ENCODE measurements at places on chromosomes 4 and X.

GRCh38 chr4:113162089-113162488 lies 112.6 kb downstream of the ANK2 start:
- no peak overlapping the region for H3K27ac ChIP-seq
- DNase-seq = no peak
- no peaks in the 10 kb centered on the region for H3K4me1 ChIP-seq
- H3K27me3 ChIP-seq = no peaks in the 10 kb centered on the region

DNA sequence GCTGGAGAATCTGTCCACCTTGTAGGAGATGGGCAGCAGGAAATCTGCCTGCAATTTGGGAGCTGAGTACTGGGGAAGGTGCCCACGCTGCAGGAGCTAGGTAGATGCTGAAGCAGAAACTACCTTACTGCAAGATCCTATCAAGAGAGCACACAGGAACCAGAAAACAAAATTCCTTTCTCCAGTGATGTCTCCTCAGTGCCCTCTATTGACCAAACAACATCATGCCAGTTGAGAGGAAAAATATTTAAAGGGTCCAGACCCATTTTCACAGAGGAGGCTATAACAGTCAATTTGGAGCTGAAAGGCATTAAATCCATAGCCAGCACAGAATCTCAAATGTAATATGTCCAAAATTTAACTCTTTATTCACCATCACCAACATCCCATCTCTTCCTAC lies 406.8 kb downstream of the SLITRK2 start:
- no peaks in the 10 kb centered on the region for H3K27me3 ChIP-seq
- H3K36me3 ChIP-seq = no peaks in the 10 kb centered on the region
- H3K4me3 ChIP-seq = no peak overlapping the region
- H3K27ac ChIP-seq = no peak overlapping the region
- no peak for DNase-seq

GRCh38 chr4:30380404-30380998 lies 339.7 kb upstream of the PCDH7 start:
- no peak overlapping the region for H3K4me3 ChIP-seq
- no peak for DNase-seq
- no peaks in the 10 kb centered on the region for H3K36me3 ChIP-seq

GRCh38 chr4:75180790-75181776 lies 248.2 kb downstream of the PARM1 start:
- no peaks in the 10 kb centered on the region for H3K36me3 ChIP-seq
- no peaks in the 10 kb centered on the region for H3K27me3 ChIP-seq
- no peak overlapping the region for H3K4me3 ChIP-seq
- no peaks in the 10 kb centered on the region for H3K4me1 ChIP-seq
- no peak for DNase-seq

GRCh38 chrX:31319586-31319985 lies 247.7 kb upstream of the FTHL17 start:
- no peaks in the 10 kb centered on the region for H3K27me3 ChIP-seq
- no peak overlapping the region for H3K4me3 ChIP-seq
- H3K36me3 ChIP-seq = no peaks in the 10 kb centered on the region
- no peaks in the 10 kb centered on the region for H3K4me1 ChIP-seq

DNA sequence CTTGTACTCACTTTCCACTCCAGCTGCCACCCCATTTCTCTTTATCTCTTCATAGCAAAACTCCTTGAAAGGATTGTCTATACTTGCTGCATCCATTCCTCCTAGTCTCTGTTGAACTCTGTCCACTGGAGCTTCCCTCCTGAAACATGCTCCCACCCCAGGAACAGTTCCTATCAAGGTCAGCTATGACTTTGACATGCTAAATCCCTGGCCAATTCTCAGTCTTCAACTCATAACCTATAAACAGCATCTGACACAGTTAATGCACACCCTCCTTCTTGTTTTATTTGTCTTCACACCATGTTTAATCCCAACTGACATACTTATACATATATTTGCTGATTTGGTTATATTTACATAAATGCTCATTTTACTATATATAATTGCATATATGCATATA lies 47.8 kb downstream of the SPARCL1 start:
- no peaks in the 10 kb centered on the region for H3K27me3 ChIP-seq
- DNase-seq = no peak
- no peaks in the 10 kb centered on the region for H3K36me3 ChIP-seq
- H3K27ac ChIP-seq = no peak overlapping the region
- H3K4me1 ChIP-seq = no peaks in the 10 kb centered on the region

- DNase-seq = no peak
- no peaks in the 10 kb centered on the region for H3K27me3 ChIP-seq
- H3K4me1 ChIP-seq = no peaks in the 10 kb centered on the region
- H3K4me3 ChIP-seq = no peak overlapping the region
- H3K27ac ChIP-seq = no peak overlapping the region
Measured at GRCh38 chr4:71132486-71132885, 139.0 kb downstream of the DCK start.

DNA sequence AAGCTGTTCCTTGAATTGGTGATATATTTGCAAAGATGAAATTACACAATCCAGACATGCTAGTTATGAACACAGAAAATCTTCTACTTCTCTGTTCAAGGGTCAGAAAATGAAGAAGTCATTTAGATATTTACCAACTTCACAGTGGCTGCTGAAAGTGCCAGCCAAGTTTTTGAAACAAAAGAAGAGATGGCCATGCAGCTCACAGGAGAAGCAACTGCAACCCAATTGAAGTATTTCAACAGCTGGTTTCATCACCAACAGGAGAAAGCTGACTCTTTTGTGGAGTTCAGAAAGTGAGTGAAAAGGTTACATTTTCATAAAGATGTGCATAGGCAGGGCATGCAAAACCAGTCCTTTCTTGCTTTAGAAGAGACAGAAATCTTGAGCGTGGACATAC lies 70.1 kb upstream of the LSM6 start:
- no peaks in the 10 kb centered on the region for H3K4me1 ChIP-seq
- no peak overlapping the region for H3K27ac ChIP-seq
- H3K27me3 ChIP-seq = no peaks in the 10 kb centered on the region
- no peaks in the 10 kb centered on the region for H3K36me3 ChIP-seq

DNA sequence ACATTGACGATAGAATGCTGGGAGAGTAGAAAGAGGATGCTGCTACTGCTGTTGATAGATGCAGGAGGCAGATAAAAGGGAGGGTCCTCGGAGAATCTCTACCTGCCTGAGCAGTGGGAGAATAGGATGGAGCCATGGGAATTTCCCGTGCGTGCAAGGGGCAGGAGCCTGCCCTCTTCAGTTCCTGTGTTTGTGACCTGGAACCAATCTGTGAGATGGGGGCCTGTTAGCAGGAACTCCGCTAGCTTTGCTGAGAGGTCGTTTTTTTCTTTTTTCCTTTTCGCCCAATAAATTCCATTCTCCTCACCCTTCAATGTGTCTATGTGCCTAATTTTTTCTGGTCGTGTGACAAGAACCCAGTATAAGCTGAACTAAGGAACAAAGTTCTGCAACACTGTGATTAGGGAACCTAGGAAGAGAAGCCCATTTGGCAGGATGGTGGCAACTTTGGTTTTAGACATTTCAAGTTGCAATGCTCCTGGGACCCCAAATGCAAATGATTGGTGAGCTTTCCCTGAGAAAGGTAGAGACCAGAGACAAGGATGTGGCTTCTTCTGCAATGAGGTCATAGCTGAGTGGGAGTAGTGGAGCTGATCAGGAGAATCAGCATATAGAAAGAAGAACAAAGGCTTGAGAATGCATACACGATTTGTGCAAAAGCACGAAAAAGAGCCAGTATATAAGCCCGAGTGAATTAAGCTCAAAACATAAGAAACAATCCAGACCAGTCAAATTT lies 23.9 kb downstream of the SLC39A8 start:
- no peaks in the 10 kb centered on the region for H3K36me3 ChIP-seq
- no peaks in the 10 kb centered on the region for H3K4me1 ChIP-seq
- no peak overlapping the region for H3K27ac ChIP-seq
- no peaks in the 10 kb centered on the region for H3K27me3 ChIP-seq
- DNase-seq = no peak

- H3K4me3 ChIP-seq = no peak overlapping the region
- DNase-seq = no peak
- no peak overlapping the region for H3K27ac ChIP-seq
Measured at GRCh38 chr4:87029356-87029755, 94.5 kb downstream of the AFF1 start.

GRCh38 chrX:97895751-97896150 lies 1012.0 kb downstream of the RPA4 start:
- no peaks in the 10 kb centered on the region for H3K36me3 ChIP-seq
- H3K27ac ChIP-seq = no peak overlapping the region
- no peaks in the 10 kb centered on the region for H3K4me1 ChIP-seq
- DNase-seq = no peak
- H3K4me3 ChIP-seq = no peak overlapping the region
- no peaks in the 10 kb centered on the region for H3K27me3 ChIP-seq

- DNase-seq = no peak
- H3K36me3 ChIP-seq = no peaks in the 10 kb centered on the region
- no peak overlapping the region for H3K27ac ChIP-seq
- no peak overlapping the region for H3K4me3 ChIP-seq
Measured at GRCh38 chrX:48611703-48612102, 14.4 kb downstream of the WDR13 start.

- H3K4me1 ChIP-seq = no peaks in the 10 kb centered on the region
- H3K27ac ChIP-seq = no peak overlapping the region
- H3K27me3 ChIP-seq = no peaks in the 10 kb centered on the region
- no peak overlapping the region for H3K4me3 ChIP-seq
- DNase-seq = no peak
Measured at GRCh38 chr4:156820931-156821330, 150.7 kb downstream of the PDGFC start.

GRCh38 chr4:137572647-137573046 lies 40.4 kb upstream of the PCDH18 start:
- no peak overlapping the region for H3K4me3 ChIP-seq
- H3K27me3 ChIP-seq = no peaks in the 10 kb centered on the region
- no peaks in the 10 kb centered on the region for H3K4me1 ChIP-seq

GRCh38 chr4:36323816-36324419 lies 42.5 kb downstream of the DTHD1 start:
- no peaks in the 10 kb centered on the region for H3K27me3 ChIP-seq
- no peak overlapping the region for H3K4me3 ChIP-seq
- H3K36me3 ChIP-seq = no peaks in the 10 kb centered on the region

GRCh38 chr4:185730849-185731608 lies 81.0 kb downstream of the SORBS2 start:
- no peaks in the 10 kb centered on the region for H3K36me3 ChIP-seq
- H3K27me3 ChIP-seq = no peaks in the 10 kb centered on the region
- no peak overlapping the region for H3K27ac ChIP-seq
- H3K4me1 ChIP-seq = no peaks in the 10 kb centered on the region

DNA sequence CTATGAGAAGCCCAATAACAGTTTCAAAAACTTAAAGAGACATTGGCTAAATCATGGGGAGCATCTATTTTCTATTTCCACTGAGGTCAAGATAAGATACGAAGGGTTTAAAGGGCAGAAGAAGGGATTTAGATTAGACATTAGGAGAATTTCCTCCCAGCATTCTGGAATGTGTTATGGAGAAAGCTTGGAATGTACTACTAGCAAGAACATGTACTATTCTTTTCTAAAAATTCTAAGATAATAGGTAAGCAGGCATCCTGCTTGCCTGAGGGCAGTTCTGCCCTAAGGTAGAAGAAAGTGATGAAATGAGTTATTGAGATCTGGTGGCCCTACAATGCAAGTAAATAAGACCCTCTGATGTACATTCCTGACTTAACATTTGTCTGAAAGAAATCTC lies 279.2 kb downstream of the NR3C2 start:
- DNase-seq = no peak
- H3K27ac ChIP-seq = no peak overlapping the region
- no peaks in the 10 kb centered on the region for H3K4me1 ChIP-seq
- no peaks in the 10 kb centered on the region for H3K36me3 ChIP-seq

GRCh38 chrX:137792214-137792613 lies 226.3 kb downstream of the ZIC3 start:
- H3K4me3 ChIP-seq = no peak overlapping the region
- no peaks in the 10 kb centered on the region for H3K36me3 ChIP-seq
- no peaks in the 10 kb centered on the region for H3K27me3 ChIP-seq
- H3K27ac ChIP-seq = no peak overlapping the region
- H3K4me1 ChIP-seq = no peaks in the 10 kb centered on the region
- DNase-seq = no peak

DNA sequence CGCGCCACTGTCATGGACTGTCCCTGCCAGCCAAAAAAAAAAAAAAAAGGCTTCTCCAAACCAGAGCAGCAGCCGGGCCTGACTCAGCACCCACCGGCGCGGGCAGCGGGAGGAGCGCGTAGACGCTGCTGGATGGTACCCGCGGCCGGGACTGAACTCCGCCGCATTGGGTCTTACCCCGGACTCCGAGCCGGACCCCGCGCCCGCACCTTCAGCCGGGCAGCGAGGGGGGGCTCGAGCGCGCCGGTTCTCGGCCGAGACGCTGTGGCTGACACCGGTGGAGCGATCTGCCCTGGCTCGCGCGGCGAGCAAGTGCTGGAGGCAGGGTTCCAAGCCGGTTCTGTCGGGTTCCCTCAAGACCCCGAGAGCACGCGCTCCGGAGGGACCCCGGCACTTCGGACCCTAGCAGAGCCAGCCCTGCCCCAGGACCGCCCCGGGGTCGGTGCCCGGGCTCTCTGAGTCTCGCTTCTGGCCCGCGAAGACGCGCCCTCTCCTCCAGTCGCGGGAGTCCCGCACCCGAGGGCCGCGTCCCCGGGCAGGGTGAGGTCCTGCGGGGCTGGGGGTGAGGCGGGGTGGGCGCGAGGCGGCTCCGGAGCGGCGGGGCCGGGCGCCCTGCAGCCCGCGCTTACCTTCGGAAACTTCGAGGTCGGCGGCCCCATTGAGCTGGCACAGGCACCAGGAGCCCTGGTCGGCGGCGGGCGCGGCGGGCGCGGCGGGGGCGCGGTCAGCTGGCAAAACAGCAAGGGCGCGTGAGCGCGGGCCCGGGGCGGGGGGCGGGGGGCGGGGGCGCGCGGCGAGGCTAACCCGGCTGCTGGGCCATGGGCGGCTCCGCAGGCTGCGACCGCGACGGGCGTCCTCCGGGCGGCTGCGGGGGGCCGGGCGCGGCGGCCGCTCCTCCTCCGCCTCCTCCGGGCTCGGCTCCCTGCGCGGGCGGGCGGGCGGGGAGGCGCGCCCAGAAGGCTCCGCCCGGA lies 11.8 kb upstream of the MAN2B2 start:
- peaks cover 12% of the 10 kb centered on the region for H3K4me1 ChIP-seq
- no peaks in the 10 kb centered on the region for H3K36me3 ChIP-seq
- no peak for DNase-seq
- peaks cover 24% of the 10 kb centered on the region for H3K27me3 ChIP-seq
- peak overlapping the region; percentile 29 for H3K4me3 ChIP-seq

- no peaks in the 10 kb centered on the region for H3K27me3 ChIP-seq
- no peaks in the 10 kb centered on the region for H3K36me3 ChIP-seq
- no peaks in the 10 kb centered on the region for H3K4me1 ChIP-seq
- H3K27ac ChIP-seq = no peak overlapping the region
Measured at GRCh38 chr4:186485561-186486062, 69.8 kb downstream of the MTNR1A start.

DNA sequence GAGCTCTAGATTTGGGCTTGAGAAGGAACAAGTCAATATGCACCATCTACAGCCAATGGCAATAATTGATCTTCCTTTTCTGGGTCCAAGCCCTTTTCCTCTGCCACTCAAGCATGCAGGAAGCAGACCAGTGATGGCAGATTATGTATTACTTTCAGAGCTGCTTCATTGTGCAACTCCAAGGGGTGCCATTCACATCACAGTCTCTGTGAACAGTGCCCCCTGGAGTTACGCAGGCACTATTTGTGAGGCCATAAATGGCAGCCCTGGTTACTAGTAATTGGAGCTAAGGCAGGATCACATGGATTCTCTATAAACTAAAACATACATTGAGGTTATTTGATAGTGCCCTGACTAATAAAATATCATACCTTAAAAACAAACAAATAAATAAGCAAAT lies 313.4 kb upstream of the SLC7A11 start:
- no peaks in the 10 kb centered on the region for H3K4me1 ChIP-seq
- DNase-seq = no peak

GRCh38 chr4:26194764-26195163 lies 126.0 kb upstream of the RBPJ start:
- H3K27ac ChIP-seq = no peak overlapping the region
- no peak for DNase-seq
- H3K4me1 ChIP-seq = peaks cover 20% of the 10 kb centered on the region
- H3K4me3 ChIP-seq = no peak overlapping the region
- no peaks in the 10 kb centered on the region for H3K36me3 ChIP-seq
